ENCODE measurements at places on chromosomes 7 and 10.

DNA sequence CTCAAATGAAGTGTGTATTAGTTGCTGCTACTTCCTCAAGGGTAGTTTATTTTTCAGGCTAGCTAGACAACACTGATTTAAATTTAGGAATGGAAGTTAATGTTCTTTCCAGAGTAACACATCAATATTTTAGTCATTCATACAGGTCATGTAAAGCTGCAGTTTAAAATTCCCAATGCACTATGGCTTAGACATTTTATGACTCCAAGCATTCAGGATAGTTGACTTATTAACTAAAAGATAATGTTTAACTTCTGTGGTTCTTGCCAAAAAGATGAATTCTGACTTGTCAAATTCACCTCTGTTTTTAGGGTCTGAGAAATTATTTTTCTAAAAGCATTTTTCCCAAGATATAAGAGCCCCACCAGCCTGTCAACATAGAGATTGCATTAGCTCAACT lies 131.9 kb downstream of the TFPI2 start:
- no peak for DNase-seq

GRCh38 chr7:94284104-94284503 lies 110.6 kb upstream of the COL1A2 start:
- DNase-seq: no peak

DNA sequence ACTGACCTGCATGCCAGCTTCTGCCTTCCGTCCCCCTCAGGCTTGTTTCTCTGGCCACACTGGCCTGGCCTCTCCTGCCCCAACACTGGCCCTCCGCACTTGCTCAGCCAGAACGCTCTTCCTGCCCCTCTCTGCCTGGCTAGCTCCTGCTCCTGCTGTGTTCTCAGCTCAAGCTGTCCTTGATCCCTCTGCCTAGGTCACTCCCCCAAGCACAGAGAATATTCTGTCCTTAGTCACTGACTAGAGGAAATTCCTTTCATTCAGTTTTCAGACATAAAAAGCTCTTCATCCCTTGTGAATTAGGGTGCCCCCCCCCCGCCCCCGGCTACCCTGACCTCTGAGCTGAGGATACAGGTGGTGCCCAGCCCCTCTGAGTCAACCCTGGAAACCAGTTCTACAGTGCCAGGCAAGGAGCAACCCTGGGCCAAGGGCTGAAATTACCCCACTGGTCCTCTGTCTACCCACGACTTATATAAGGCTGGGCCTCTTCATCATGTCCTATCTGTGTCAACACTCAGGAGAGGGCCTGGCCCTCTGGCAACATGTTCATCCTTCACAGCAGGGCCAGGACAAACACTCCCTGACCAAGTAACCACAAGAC lies 6.6 kb upstream of the SGPL1 start:
- no peak for DNase-seq

DNA sequence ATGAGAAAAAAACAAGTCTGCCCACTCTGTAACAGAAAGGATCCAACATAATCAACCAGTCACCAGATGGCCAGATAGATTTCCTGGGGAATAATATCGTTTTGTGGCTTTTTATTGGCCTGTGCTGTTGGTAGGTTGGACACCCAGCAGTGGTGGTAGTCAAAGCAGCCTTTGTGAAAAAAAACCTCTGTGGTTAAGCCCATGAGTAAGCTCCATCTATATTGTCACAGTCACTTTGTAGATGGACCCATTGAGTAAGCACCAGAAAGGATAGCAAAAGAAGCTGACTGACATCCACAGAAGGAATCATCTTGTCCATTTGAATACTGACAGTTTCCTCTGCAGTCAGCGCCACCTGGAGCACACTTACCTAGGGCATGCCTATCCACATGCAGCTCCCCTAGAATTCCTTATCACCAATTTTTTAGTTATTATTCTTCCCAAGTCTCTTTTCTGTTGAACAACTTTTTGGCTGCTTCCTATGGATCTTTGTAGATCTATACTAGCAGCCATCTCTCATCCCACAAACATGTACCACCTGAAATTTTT lies 96.9 kb downstream of the IQUB start:
- no peak for DNase-seq

GRCh38 chr7:4010061-4010605 lies 672.0 kb upstream of the FOXK1 start:
- no peak for DNase-seq

- DNase-seq: no peak
Measured at GRCh38 chr10:122665946-122666345, 33.7 kb downstream of the C10orf120 start.

- no peak for DNase-seq
Measured at GRCh38 chr10:74988054-74988775, 123.2 kb upstream of the SAMD8 start.

DNA sequence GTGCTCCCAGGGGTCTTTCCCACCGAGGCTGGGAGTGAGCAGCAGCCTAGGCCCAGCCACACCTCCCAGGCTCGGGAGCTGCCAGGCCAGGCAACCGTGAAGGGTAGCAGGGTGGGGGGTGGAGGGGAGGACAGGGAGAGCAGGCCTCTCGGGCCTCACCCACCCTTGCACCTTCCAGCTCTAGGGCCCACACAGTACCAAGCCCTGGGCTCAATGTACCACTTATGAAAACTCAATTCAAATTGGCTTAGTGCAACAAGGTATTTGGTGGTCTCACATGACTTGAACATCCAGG lies 127.4 kb downstream of the FAM53B start:
- DNase-seq: no peak

DNA sequence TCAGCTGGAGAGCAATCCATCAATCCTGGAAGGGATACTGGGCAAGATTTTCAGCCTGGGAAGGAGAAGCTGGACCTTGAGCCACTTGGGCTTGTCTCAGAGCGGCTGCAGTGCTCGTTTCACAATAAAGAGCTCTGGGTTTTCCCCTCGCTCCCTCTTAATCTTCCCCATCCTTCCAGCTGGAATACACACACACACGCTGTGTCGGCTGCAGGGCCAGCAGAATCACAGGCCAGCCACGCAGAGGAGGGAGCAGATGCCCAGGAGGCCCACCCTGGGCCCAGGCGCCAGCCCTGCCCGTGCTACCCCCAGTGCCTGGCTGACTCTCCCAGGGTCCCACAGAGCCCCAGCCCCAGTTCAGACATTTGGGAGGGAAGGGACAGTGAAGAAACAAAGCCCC lies 255.1 kb downstream of the TNS3 start:
- no peak for DNase-seq

DNA sequence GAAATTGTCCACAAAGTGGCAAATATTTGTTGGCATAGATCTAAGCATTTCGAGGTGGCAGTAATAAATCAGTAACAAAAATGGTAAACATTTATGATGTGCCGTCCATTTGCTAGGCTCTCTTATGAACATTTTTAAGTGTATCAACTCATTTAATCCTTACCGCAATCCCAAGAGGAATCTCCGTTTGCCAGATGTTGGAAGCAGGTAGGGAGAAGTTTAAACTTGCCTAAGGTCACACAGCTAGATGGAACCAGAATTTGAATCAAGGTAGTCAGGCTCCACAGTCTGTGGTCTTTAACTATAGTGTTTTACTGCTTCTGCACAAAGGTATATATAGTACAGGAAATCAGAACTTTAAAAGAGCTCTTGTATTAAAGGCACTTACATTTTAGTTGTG lies 2.6 kb downstream of the MKLN1 start:
- no peak for DNase-seq

- no peak for DNase-seq
Measured at GRCh38 chr10:78619115-78619851, 449.5 kb upstream of the ZMIZ1 start.

GRCh38 chr7:17781491-17782215 lies 158.6 kb downstream of the SNX13 start:
- peak; percentile 55 for DNase-seq

- DNase-seq: no peak
Measured at GRCh38 chr7:44261240-44261639, 60.5 kb downstream of the YKT6 start.

DNA sequence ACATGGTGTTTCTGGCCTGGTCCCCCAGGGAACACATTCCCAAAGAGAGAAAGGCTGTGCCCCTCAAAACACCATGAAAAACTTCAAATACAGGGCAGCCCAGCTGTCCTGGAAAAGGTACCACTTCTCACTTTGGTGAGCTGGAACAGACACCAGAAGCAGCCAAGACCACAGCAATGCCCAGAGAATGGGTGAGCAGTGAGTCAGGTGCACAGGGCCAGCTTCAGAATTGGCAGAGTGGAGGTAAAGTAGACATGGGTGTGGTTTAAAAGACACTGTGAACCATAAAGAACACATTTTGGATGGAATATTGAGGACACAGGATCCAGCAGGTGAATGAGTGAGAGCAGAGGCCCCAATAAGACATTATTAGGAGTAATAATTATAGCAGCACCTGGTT lies 51.3 kb downstream of the FAM13C start:
- DNase-seq: no peak

DNA sequence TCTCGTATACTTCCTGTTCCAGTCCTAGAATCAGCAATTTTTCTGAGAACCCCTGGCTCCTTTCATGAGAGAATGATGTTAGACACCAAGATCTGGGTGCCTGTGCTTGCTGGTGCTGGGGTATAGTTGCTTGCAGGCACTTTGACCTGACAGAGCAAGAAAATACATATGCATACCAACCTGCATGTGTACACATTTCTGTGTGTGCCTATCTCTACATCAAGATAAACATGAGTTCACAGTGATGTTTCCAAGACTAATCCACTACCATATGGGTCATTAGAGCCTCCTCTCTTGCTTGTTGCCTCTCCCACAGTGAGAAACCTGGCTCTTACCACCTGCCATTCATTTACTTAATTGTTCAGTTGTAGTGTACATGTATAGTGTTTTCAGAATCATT lies 229.1 kb upstream of the IGFBP3 start:
- DNase-seq: no peak

DNA sequence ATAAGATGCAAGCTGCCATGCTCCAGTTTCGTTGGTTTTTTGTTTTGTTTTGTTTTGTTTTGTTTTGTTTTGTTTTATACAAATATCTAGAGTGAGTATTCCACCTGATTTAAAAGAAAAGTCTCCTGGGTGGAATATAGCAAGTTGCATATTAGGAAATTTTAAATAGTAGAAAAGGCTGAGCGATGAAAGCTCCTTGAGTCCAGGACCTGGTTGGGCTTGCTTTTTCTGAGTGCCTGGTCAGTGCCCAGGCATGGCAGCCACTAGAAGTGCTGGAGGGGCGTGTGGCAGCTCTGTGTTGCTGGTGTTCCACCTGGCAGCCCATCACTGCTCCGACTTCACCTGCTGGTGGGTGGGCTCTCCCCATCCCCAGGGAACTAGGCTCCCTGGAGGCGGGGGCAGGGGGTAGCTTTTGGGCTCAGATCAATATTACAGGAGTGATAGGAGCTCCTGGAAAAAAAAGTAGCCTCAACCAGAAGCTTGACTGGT lies 8.0 kb downstream of the COL17A1 start:
- DNase-seq: no peak

DNA sequence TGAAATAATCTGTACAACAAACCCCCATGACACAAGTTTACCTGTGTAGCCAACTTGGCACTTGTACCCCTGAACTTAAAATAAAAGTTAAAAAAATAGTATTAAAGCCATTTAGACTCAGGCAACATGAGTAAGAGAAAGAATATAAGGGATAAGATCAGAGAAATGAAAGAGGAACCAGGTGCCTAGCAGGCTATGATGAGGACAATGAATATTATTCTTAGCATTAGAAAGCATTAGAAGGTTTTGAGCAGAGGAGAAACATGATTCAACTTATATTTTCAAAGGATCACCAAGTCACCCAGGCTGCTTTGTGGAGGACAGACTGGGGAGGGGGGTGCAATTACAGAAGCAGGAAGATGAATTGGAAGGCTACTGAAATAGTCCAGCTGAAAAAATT lies 48.1 kb upstream of the TES start:
- no peak for DNase-seq

GRCh38 chr10:6743291-6743849 lies 163.3 kb upstream of the PRKCQ start:
- DNase-seq: peak; percentile 63

DNA sequence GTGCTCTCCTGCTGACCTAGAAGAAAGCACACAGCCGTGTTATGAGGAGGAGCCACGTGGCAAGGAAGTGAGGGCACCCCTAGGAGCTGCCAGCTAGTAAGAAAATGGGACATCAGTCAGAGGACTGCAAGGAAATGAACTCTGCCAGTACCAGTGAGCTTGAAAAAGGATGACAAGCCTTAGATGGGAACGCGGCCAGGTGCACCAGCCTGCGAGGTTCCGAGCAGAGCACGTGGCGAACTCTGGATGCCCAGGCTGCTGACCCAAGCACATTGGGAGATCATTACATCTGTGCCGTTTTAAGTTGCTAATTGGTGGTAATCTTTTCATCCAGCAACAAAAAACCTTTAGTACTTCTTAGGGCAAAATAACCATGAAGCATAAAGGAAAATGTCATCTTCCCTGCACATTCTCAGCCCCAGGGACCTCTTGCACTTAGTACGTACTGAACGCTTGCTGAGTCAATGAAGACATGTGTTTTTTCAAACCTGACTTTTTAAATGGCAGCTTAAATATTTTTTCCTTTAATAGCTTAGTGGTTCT lies 69.4 kb downstream of the AMZ1 start:
- no peak for DNase-seq

- no peak for DNase-seq
Measured at GRCh38 chr7:109782806-109783205, 1213.1 kb downstream of the DNAJB9 start.

DNA sequence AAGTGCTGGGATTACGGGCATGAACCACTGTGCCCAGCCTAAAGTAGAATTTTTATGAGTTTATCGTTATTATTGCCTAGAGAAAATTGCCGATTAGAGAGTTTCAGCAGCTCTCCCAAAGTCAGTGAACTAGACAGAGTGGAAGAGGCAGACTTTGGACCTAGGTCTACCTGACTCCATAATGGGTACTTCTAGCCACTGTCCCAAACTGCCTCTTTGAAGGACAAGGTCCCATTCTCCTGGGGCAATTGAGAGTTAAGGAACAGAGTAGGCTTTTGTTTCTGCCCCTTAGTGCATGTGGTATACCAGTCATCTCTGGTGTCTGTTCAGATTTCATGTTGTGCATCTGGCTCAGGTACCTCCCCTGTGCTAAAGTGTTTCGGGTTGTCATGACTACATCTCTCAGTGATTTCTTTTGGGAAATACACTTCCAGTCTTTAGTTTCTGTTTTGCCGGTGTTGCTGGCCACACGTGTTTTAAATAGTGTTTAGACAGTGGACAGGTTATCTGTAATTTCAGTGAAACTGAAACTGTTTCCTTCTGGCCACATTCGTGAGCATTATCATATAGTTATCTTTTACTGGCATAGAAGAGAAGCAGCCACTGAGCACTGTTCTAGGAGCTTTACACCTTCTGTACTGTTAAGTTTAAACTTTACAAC lies 4.7 kb downstream of the TMEM236 start:
- no peak for DNase-seq

Measured in endothelial cell of umbilical vein (primary cell).